ENCODE measurements at places on chromosomes 5 and 9.
A peak's percentile ranks its signal among the peaks of the same experiment; 100 is the strongest.

DNA sequence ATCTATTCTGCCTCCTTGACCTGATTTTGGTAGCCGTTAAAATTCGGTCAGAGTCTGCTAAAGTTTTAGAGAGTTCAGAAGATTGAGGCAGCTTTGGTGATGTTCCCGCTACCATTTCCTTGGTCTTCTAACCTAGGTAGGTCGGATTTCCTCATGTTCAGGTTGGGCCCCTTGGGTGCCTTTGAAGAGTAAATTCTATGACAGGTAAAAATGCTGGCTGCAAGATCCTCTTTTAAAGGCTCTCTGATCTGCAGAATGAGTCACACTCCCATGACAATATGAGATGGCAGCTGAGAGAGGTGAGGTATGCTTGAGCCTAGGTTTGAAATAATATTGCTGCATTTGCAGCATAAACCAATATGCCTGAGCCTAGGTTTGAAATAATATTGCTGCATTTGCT lies 198.9 kb downstream of the TSSK1B start:
- DNase-seq, result no peak

DNA sequence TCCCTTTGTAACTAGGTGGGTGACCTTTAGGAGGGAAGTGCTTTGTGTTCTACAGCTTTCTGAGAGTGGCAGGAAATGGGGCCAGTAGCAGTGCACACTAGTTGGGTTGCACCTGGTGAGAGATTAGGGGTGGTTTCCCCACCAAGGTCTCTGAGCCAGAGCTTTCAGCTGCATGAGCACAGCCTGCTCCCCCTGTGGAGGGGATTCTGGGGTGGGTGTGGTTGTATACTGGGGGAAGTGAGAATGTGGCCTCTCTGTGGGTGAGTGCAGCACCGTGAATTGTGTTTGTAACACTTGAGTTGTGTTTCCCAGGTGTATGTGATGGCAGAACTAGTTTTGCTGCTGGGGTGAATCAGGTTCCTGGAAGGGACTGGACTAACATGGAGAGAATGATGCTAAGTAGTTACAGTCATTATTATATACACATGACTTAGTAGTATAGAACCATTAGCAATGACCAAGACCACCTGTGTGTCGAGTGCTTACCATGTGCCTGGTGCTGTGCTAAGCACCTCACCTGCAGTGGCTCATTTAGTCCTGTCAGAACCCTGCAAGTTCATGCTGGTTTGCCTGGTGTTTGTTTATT lies 11.8 kb upstream of the CXXC5 start:
- peak; percentile 52 for DNase-seq

- no peak for DNase-seq
Observed at GRCh38 chr5:72523960-72524582, 16.9 kb upstream of the ZNF366 start.

DNA sequence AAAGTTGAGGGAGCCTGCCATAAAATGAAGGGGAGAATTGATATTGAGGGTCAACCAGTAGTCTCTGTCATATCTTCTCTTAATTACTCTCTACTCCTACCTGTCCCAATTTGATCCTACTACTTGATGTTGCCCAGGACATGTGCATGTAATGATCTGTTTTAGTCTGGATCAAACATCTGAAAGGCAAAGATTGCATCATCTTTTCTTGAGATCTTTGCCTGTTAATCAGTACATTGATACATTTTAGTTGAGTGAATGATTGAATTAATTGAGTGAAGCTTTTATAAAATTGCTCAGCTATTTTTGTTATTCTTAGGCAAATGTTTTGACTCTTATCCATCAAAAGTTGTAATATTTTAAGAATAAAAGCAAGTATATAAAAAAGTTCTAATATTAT lies 21.7 kb downstream of the ARHGEF28 start:
- DNase-seq, result no peak

- no peak for DNase-seq
Observed at GRCh38 chr5:80569086-80569960, 757 bp downstream of the ANKRD34B start.

DNA sequence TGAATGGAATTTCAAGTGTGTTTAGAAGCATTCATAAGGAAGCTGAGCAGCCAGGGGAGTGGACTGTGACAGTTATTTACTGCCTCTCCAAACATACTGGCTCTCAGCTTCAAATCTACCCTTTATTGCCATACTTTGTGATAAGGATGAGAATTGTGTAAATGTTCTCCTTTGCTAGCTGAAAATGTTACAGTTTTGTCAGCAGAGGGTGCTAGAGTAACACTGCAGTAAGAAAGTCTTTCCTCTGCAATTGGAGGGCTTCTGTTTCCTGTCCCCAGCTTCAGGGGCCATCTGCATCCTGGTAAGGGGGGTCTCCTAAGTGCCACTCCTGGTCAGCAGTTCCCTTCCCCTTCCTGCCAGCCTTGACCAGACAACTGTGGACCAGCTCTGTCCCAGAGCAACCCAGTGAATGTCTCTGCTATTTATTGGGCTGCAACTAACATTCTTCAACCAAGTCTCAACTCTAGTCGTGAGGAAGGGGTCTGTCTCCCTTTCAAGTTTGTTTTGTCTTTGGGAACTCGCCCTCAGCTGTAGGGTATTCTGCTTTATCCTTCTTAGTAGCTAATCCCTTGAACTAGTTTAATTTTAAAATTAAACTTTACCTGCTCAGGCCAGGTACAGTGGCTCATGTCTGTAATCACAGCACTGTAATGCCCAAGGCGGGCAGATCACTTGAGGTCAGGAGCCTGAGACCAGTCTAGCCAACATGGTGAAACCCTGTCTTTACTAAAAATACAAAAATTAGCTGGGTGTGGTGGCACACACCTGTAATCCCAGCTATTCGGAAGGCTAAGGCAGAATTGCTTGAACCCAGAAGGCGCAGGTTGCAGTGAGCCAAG lies 45.3 kb downstream of the RAPGEF6 start:
- DNase-seq, result no peak

GRCh38 chr5:52767217-52767743 lies 20.4 kb upstream of the ITGA1 start:
- DNase-seq, result no peak

DNA sequence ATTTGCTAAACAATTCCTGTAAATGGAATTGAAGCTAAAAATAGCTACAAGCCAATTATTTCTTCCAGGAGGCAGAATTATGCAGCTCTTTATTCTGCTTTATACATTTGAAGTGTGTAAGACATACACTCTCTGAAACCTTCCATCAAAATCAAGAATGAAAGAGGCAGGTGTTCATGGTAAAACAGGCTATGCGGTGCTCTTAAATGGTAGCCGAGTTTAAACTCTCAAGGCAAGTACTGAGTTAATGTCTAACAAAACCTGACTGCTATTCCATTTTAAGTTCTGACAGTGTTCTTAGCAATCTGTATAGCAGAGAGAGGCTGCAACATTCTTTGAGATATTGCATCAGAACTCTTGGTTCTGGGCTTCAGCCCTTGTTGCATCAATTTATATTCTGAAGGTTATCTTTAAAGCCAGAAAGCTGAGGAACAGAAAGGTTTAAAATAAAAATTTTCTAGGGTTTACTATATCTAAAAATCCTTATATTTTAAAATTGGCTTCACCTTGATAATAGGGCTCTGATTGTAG lies 248.3 kb upstream of the CCNG1 start:
- DNase-seq, result no peak

DNA sequence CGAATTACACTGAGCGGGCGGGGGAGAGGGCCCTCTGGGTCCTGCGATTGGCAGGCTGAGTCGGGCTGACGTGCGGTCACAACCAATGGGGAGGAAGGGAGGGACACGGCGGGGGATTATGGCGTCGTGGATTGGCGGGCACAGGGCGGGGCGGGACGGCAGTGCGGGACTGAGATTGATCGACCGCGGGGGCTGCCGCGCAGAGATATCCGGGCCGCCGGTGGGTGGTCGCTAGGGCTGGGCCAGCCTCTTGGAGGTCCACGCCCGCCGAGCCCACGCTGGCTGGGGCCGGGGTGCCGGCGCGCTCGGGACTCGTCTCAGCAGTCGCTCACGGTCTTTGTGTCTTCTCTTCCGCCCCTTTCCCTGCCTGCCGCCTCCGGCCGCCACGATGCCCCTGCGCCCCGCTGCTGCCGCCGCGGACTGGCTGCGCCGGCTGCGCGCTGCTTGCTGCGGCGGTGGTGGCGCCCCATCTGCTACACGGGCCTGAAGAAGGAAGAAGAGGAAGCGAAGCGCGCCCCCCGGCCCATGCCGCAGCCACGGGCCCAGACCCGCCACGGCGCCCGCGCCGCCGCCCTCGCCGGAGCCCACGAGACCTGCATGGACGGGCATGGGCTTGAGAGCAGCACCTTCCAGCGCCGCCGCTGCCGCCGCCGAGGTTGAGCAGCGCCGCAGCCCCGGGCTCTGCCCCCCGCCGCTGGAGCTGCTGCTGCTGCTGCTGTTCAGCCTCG lies at the start of gene RGMB:
Gene RGMB (plus strand): TSS at position 200 of the 728 bp plus-strand sequence. CDS start 408 bp downstream, at position 608.
- peak; percentile 94 for DNase-seq

- no peak for DNase-seq
Observed at GRCh38 chr5:114335391-114335790, 26.5 kb upstream of the KCNN2 start.

Data from activated CD4-positive, alpha-beta T cell treated with anti-CD3 and anti-CD28 coated beads, Interleukin-2, amount 50 U/mL, for 48 hours (primary cell).